Activated CD8-positive, alpha-beta memory T cell treated with anti-CD3 and anti-CD28 coated beads for 1 hour (primary cell): ENCODE measurements at places on chromosomes 7 and 10.

DNA sequence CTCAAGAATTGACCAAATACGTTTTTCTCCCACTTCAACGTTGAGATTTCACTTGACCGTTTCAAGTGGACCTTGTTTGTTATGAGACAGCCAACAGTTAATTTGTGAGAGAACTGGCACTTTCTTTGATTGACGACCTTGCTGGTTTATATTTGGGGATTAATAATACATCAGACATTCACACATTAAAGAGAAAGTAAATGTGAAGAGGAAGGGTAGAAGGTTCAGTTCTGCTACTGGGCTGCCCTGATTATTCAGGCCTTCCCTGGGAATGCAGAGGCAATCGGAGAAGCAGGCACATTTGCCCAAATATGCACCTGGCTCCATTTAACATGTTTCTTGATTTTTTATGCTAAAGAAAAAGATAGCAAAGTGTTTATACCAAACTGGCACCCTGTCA, 114.1 kb downstream of the POU6F2 start:
- DNase-seq, result no peak

DNA sequence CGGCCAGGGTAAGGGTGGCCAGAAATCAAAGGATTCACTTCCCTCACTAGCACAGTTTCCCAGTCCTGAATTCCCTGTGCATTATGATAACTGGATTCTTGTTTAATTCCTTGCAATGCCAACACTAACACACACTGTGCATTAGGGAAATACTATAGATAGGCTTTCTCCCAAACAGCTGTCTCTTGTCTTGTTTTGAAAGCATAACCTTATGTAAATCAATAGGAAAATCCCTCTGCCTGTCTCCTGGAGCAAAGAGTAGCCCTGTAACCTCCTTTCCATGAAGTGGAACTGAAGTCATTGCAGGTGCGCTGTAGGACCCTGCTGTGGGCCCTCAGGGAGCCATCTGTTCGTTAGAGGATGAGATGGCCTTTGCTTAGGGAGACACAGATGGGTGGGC, 82.8 kb upstream of the FAM171A1 start:
- DNase-seq, result no peak

DNA sequence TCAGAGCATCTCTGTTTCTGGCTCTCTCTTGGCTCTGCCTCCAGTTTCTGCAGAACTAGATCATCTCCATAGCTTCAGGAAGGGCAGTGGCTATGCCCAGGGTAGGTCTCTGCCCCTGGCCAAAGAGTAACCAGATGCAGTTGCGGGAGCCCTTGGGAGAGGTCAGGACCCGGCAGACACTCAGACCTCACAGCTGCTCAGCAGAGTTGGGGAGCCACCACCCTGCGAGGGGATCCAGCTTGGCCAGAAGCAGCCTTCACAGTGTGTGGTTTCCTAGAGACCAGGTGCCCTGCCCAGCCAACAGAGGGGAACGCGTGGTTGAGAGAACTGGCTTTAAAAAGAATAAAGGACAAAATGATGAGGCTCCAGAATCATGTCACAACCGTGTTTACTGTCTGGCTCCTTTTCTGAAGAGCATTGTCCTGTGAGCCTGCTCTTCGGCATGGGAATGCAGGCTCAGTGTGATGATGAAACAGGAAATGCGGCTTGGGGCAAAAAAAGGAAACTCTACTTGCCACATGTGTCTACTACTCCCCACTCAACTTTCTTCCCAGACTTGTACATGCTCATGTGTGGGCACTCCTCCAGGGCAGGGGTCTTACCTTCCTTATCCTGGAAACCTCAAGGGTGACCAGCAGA, 243.1 kb downstream of the INHBA start:
- no peak for DNase-seq

- no peak for DNase-seq
Observed at GRCh38 chr7:46786221-46786954, 795.5 kb downstream of the TNS3 start.

DNA sequence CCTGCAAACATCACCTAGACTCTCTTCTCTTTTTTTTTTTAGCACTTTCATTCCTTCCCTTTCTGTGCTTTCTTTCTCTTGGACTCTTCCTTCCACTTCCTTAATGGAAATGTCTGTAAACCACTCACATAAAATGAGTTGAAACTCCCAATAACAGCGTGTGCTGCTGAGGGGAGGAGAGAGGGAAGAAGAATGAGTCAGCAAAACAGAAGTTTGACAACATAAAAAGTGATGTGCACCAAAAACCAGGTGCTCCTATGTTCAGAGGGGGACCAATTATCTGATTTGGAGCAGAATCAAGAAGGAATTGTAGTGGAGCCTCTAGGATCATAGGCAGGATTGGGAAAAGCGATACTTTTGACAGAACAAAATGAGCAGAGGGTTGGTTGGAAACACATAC, 712.1 kb upstream of the IGFBP3 start:
- no peak for DNase-seq

- DNase-seq, result no peak
Observed at GRCh38 chr7:34036051-34036920, 130.9 kb downstream of the BMPER start.

DNA sequence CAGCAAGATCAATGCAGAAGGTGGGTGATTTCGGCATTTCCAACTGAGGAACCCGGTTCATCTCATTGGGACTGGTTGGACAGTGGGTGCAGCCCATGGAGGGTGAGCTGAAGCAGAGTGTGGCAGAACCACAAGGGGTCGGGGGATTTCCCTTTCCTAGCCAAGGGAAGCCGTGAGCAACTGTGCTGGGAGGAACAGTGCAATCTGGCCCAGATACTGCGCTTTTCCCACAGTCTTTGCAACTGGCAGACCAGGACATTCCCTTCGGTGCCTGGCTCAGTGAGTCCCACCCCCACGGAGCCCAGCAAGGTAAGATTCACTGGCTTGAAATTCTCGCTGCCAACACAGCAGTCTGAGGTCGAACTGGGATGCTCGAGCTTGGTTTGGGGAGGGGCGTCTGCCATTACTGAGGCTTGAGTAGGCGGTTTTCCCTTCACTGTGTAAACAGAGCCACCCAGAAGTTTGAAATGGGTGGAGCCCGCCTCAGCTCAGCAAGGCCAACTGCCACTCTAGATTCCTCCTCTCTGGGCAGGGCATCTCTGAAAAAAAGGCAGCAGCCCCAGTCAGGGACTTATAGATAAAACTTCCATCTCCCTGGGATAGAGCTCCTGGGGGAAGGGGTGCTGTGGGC, 58.6 kb upstream of the SLC26A5 start:
- no peak for DNase-seq

DNA sequence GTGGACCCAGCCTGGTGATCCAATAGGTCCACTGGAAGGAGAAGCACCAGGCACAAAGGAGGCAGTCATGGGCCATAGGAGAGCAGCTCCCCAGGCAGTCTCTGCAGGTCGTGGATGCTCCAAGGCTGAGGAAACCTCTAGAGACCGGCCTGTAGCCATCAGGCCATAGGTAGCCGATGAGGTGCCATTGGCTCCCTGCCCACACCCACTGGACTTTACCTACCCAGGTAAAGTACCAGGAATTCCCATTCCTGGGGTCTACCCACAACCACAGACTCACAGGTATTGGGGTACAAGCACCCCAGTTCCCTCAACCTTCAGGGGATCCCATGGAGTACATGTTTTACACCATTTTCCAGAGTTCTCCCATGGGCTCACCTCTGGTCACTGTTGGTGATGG, 188.0 kb upstream of the TCERG1L start:
- DNase-seq, result no peak
